ENCODE measurements at places on chromosomes 4 and X. TPM values are rescaled to one million over a fixed set of nuclear protein-coding genes. Genes with fewer than 3 reads are reported as not detected.

Gene CA5B
- total RNA-seq, result 7.8 TPM

Gene SERTM2
- total RNA-seq, result not detected

Gene ASMTL
- total RNA-seq, result 15.7 TPM

Gene SGMS2
- total RNA-seq, result 116 TPM

Gene CLDN2
- not detected for total RNA-seq

Gene HPGD
- total RNA-seq, result not detected
